ENCODE measurements at places on chromosomes 2 and 18. TPM values are rescaled to one million over a fixed set of nuclear protein-coding genes. Genes with fewer than 3 reads are reported as not detected.

GRCh38 chr18:46736736-46737135 lies 20.1 kb downstream of the ST8SIA5 start:
- DNase-seq, result no peak

- DNase-seq, result no peak
Measured at GRCh38 chr2:105373895-105374401, 24.9 kb downstream of the FHL2 start.

- DNase-seq, result no peak
Measured at GRCh38 chr18:57841568-57841967, 38.5 kb upstream of the ATP8B1 start.

DNA sequence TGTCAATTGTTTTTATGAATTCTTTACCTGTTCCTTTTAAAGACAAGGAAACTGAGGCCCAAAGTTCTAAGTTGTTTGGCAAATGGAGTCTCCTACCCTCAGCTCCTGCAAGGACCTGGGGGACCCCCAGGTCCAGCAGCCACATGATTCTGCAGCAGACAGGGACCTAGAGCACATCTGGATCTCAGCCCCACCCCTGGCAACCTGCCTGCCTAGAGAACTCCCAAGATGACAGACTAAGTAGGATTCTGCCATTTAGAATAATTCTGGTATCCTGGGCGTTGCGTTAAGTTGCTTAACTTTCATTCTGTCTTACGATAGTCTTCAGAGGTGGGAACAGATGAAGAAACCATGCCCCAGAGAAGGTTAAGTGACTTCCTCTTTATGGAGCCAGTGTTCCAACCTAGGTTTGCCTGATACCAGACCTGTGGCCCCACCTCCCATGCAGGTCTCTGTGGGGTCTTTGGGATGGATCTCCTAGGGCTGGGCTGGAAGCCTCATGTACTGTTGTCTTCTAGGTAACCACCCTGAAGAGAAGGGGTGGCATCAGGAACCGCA lies 5.6 kb upstream of the CENPA start:
- DNase-seq, result no peak

DNA sequence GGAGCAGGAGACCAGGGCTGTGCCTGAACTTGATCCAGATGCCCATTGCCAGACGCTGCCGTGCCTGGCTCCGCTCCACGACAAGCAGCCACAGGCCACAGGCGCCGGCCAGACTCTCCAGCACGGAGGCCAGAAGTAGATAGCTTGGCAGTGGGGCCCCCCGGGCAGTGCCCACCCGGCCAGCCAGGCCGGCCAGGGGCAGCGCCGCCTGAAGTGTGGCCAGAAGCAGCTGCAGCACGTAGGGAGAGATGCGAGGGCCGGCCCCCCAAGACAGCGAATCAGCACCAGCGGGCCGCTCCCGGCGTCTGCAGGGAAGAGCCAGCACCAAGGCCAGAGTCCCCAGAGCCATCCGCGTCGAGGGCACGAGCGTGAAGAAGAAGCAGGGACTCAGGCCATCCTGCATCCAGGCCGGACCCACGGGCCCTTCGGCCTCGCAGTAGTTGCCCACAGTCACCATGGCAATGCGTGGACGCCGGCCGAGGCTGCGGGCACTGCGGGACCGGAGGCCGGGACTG lies 484 bp downstream of the ABCB6 start:
- peak; percentile 92 for DNase-seq

- DNase-seq, result no peak
Measured at GRCh38 chr2:3450385-3451010, 68.8 kb downstream of the ADI1 start.

- no peak for DNase-seq
Measured at GRCh38 chr2:106892048-106892447, 6.1 kb upstream of the ST6GAL2 start.

DNA sequence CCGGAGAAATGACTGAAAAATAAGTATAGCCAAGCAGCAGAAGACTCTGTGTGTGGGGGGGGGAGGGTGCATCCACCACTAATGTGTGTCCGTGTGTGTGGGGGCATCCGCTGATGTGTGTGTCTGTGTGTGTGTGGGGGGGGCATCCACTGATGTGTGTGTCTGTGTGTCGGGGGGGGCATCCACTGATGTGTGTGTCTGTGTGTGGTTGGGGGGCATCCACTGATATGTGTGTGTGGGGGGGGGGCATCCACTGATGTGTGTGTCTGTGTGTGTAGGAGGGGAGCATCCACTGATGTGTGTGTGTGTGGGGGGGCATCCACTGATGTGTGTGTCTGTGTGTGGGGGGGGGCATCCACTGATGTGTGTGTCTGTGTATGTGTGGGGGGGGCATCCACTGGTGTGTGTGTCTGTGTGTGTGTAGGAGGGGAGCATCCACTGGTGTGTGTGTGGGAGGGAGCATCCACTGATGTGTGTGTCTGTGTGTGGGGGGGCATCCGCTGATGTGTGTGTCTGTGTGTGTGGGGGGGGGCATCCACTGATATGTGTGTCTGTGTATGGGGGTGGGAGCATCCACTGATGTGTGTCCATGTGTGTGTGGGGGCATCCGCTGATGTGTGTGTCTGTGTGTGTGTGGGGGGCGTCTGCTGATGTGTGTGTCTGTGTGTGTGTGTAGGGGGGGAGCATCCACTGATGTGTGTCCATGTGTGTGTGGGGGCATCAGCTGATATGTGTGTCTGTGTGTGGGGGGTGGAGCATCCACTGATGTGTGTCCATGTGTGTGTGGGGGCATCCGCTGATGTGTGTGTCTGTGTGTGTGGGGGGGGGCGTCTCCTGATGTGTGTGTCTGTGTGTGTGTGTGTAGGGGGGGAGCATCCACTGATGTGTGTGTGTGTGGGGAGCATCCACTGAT lies 125.0 kb downstream of the NFATC1 start:
- DNase-seq, result no peak

DNA sequence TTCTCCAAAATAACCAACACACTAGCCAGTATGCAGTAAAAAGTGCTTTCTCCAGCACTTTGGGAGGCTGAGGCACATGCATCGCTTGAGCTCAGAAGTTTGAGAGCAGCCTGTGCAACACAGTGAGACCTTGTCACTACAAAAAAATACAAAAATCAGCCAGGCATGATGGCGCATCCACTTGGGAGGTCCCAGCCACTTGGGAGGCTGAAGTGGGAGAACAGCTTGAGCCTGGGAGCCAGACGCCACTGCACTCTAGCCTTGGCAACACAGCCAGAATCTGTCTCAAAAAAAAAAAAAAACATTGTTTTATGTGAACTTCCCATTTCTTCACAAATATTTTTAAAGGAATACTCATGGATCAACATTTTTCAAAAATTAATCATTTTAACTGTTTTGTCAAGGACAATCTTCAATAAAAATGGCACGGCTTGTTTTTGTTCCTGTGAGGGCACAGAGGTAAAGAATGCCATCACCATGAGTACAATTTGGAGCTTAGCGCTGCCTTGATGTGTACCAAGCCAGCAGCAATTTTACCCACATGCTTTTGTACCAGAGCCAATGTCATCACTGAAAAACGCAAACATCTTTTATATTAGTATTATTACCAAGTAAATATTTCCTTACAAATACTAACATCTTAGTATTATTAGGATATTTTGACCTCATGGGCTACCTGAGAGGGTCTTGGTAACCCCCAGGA lies 26.7 kb downstream of the RAB1A start:
- no peak for DNase-seq

- no peak for DNase-seq
Measured at GRCh38 chr18:10942998-10943397, 206.4 kb downstream of the PIEZO2 start.

GRCh38 chr2:25414781-25415180 lies 73.1 kb upstream of the DNMT3A start:
- no peak for DNase-seq

GRCh38 chr18:32175265-32175664 lies 14.6 kb upstream of the MEP1B start:
- no peak for DNase-seq

GRCh38 chr2:136858656-136859055 lies 93.3 kb downstream of the THSD7B start:
- no peak for DNase-seq

DNA sequence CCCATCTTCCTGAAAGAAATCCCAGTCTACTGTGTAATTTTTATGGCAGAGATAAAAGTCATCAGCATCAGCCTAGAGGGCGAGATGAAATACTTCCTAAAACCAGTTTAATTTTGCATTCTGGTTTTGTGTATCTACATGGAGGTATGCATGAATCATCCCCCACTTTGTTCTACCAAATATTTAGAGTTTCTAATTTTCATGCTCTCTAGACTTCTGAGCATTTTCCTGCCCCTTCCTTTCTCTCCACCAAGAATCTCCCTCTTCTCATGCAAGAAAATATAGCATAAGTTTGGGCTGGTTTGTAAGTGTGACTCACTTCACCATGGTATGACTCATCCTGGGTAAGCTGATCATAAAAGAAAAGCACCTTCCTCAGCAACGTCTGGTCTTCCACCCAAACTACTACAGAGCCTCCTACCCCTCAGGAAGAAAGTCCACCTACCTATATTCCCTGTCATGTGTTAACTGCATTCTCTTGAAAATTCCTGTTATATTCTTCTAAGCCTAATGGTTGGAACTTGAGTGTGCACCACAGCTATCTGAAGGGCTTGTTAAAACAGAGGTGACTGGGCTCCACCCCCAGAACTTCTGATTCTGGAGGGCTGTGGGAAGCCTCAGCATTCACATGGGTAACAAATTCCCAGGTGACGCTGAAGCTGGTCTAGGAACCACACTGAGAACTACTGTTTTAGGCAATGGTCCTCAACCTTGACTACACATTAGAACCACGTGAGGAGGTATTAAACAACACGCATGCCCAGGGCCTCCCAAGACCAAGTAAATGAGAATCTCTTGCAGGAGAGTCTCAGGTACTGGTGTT lies 37.4 kb upstream of the RAPGEF4 start:
- DNase-seq, result no peak

DNA sequence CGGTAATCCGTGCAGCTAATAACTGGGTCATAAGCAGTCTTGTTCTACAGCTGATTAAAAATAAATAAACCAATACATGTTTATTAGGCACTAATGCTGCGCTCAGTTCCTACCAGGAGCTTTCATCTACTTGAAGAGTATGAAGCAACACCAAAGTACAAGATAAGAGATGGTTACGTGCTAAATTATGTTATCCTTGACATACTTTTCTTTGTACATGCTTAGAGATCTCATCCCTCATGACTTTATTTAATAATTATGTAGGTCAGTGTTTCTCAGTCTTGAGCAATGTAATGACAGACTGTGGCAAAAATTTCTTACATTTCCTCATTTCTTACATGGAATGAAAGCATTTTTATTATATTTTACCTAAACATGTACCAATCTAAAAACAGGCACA lies 54.6 kb upstream of the COBLL1 start:
- DNase-seq, result no peak

GRCh38 chr2:217656316-217656715 lies 346.5 kb downstream of the TNS1 start:
- DNase-seq, result no peak

GRCh38 chr18:12703664-12704063 lies 822 bp downstream of the PSMG2 start:
- DNase-seq, result peak; percentile 50

IL1RL2 gene
- total RNA-seq, result not detected

TRABD2A gene
- 3.0 TPM for total RNA-seq

LIMS3 gene
- 7.0 TPM for total RNA-seq

SERPINB12 gene
- not detected for total RNA-seq

DLGAP1 gene
- 1.4 TPM for total RNA-seq

RASGRP3 gene
- 10.6 TPM for total RNA-seq

WIPF1 gene
- total RNA-seq, result 61.5 TPM

DPYSL5 gene
- 0.50 TPM for total RNA-seq

MYL1 gene
- not detected for total RNA-seq

NEMP2 gene
- 5.7 TPM for total RNA-seq

All from esophagus muscularis mucosa (tissue), 4 donors.